ENCODE measurements at places on chromosomes 2 and 18.

DNA sequence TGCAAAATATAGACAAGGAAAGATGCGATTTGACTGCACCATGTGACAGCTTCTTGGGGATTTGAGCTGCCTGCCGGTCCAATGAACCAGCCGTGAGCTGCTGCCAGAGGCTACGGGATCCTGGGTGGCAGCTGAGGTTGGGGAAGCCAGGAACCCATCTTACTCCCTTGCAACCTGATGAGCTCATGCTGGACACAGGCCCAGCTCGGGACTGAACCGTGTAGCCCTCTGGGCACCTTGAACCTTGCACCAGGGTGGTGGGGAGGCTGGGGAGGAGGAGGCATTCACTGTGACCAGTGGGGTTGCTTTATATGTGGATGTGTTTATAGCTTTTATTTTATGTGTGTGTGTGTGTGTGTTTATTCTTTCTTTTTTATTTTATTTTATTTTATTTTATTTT, 9.1 kb downstream of the ALPI start:
- no peak for DNase-seq

DNA sequence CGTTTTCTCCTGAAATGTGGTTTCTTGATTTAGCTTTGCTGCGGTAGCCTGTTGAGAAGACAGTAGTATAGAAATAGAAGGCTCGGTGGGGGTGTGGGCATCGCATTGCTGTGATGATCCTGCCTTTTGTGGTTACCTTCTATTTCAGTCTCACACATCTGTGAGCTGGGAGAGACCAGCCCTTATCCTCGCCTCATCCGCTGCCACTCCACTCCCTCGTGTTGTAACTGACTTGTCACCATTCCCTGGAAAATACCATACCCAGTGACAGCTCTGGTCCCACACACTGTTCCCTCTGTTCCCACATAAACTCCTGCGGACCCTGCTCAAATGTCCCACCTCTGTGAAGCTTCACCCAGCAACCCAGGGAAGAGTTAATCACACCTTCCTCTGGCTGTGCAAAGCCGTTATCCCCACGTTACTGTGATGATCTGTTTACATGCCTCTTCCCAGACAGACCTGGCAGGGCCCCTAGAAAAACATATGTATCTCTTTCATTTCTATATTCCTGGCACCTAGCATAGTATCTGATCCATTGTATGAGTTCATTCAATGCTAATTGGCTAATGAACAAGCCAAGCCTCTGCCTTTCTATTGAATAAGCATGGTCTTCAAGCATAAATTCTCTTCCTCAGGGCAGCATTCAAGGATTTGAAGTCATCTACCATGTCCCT, 114.6 kb downstream of the MAPK4 start:
- DNase-seq: no peak

GRCh38 chr18:51123936-51124486, 73.5 kb downstream of the MEX3C start:
- no peak for DNase-seq

- DNase-seq: no peak
Measured at GRCh38 chr18:11791131-11791530, 60.1 kb upstream of the CHMP1B start.

GRCh38 chr2:174815526-174815925, 51.3 kb upstream of the CHRNA1 start:
- no peak for DNase-seq

DNA sequence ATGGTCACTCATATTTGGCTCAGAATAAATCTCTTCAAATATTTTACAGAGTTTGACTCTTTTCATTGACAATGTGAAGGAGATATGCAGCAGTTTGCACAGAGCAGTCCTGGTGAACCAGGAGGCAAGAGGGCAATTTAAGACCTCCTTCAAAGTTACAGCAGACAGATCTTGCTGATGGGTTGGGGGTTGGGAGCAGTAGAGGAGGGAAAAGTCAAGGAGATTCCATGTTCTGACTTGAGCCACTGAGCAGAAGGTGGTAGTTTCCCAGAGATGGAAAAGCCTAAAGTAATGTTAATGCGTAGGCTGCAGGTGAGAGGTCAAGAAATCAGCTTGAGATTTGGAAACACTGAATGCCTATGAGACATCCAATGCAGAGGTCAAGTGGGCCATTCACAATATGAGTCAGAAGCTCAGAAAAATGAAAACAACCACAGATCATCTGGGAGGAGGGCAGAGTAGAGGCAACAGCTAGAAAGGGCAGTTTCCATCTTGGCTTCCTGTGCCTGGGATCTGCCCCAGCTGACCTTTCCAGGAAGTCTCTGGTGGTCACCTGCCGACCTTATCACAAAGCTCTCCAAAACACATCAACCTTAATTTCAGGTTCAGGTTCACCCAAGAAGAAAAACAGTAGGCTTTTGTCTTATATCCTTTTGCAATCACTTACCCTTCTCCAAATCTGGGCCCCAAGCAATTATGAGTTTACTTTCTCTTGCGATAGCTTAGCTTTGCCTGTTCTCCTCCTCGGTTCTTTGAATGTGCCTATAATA, 197.5 kb upstream of the ARL4C start:
- no peak for DNase-seq

DNA sequence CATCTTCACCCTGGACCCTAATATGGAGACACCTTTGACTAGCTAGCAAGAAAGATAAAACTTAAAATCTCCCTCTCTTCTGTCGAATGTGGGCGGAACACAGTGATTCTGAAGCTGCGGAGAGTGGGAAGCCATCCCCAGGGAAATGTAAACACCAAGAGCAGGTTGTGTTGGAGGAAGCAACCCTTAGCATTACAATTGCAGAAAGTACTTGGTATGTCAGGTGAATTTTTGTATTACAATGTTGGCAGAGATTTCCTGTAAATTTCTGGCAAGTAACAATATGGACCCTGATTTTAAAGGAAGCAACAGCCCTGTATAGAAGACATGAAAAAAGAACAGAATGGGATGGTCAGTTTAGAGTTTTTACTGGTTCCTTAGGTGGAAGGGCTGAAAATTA, 35.8 kb downstream of the TSN start:
- no peak for DNase-seq

GRCh38 chr2:209471037-209471436, 47.2 kb downstream of the MAP2 start:
- DNase-seq: no peak

Measured in suprapubic skin (tissue), 4 donors.